T47D (cell line): ENCODE measurements at places on chromosomes 16 and 17.

DNA sequence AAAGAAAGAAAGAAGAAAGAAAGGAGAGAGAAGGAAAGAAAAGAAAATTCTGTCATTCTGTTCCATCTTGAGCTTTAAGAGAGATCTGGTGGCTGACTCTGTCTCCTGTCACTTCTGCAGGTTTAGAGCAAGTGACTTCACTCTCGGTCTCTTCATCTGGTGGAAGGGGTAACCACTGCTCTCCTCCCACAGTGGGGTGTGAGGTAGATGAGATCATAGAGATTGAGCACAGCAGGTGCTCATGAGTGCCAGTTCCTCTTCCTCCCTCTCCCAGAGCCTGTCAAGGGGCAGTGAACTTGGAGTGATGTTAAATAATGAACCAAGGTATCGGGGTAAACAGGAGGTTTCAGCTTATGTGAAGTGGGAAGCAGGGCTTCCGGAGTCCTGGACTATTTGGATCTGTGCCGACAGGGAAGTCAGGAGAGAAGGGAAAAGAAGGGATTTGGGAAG lies 47.7 kb downstream of the BEAN1 start:
- DNase-seq, result no peak

- DNase-seq, result no peak
Measured at GRCh38 chr17:12050646-12051225, 30.1 kb downstream of the MAP2K4 start.

- DNase-seq, result no peak
Measured at GRCh38 chr17:36498560-36499300, 12.2 kb downstream of the ZNHIT3 start.

DNA sequence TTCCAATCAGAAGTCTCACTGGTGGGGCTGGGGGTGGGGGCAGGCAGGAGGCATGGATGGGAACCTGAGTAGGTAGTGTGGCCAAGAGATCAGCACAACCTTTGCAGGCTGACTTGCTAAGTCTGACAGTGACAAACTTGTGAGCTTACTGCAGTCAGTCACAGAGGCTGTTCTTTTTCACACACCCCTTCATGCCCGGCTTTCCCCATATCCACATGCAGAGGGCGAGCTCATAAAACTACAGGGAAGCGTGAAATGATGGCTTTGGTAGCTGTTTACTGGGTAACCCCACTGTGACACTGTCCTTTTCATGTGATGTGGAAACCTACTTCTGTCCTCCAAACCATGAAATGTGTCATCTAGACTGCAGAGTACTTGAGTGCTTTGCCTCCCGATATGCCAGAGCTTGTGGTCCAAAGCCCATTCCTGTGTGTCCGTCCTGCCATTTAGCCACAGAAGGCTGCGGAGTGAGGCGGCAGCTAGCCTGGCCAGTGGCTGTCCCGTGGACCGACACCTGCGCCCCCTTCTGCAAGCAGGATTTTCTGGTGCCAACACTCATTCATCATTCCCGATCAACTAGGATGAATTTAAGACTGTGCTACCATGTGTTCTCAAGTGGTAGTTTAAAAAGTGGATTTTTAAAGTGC lies 9.8 kb downstream of the GEMIN4 start:
- DNase-seq, result no peak

DNA sequence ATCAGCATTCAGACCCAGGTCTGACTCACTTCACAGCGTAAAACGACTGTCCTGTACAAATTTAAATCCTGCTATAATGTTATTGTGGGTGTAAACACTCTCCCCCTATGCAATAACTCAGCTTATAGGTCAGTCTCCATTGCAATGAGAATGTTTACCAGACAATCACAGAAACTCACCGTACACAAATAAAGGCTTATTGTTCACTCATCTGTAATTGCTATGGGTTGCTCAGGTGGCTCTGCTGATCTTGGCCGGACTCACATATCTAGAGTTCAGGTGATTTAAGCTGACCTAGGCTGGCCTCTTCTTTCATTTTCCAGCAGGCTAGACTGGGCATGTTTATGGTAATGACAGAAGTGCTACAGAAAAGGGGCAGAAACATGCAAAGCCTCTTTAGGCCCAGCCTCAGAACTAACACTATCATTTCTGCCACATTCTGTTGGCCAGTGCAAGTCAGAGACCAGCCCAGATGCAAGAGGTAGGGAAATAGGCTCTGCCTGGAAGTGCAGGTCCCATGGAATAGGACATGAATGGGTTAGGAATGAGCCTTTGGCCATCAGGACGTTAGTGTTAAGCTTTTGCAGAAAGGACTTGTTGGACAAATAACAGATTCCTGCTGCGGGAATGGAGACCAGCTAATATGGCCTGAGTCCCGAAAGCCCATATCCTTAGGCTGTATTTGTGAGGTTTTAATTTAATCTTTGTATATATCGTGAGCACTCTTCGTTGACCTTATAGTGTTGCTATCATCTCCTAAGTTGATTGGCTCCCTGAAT lies 44.0 kb downstream of the HLF start:
- DNase-seq, result no peak

DNA sequence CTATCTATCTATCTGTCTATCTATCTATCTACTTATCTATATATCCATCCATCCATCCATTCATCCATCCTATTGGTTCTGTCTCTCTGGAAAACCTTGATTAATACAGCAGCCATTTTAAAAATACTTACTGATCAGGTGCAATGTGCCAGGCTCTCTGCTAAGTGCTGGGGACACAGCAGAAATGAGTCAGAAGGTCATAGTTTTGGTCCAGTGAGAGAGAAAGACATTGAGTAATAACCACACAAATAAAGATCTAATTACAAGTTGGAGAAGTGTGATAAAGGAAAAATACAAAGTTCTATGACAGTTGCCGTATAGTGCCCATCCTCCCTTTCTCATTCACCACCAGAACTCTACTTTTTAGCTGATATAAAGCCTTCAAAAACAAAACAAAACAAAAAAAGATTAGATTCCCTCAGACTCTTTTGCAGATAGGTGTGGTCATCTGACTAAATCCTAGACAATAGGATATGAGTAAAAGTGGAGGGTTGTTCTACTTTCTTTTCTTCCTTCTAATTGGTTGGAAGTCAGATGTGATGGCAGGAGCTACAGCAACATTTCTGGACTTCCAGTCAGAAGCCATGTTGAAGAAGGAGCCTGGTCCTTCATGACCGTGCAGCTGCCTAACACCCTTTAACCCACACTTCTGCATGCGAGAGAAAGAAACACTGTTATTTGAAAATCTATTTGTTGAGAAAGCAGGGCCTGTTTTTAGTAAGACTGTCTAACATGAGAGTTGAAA lies 72.0 kb upstream of the TOX3 start:
- no peak for DNase-seq

- no peak for DNase-seq
Measured at GRCh38 chr16:55340445-55340844, 16.4 kb downstream of the IRX6 start.

GRCh38 chr17:8668176-8668740 lies 37.7 kb upstream of the MYH10 start:
- DNase-seq, result no peak

- DNase-seq, result no peak
Measured at GRCh38 chr16:81446907-81447268, 2.3 kb downstream of the CMIP start.

DNA sequence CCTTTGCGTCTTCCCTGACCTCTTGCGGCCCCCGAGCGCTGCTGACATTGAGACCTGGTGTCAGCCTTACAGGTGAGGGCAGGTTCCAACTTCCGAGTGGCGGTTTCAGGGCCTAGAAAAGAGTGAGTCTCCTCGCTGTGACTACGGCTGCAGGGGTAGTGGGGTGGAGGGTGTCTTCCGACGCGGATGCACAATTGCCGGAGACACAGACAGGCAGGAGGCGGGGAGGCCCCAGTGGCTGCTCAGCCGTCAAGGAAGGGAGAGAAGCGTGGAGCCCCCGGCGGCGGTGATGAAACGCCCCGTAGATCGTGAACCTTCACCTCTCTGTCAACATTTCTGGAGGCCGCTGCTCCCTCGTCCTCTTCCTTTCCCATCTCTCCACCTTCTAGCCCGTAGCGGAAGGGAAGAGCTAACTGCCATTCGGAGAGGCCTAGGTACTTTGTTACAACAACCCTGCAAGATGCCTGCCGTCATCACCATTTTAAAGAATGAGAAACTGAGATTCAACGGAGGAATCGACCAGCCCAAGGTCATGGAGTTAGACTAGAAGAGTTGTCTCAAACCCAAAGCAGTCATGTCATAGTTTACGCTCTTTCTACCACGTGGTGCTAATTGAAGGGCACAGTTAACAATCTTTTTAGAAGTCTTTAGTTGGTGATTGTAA lies 485 bp downstream of the DNAJA3 start:
- no peak for DNase-seq

DNA sequence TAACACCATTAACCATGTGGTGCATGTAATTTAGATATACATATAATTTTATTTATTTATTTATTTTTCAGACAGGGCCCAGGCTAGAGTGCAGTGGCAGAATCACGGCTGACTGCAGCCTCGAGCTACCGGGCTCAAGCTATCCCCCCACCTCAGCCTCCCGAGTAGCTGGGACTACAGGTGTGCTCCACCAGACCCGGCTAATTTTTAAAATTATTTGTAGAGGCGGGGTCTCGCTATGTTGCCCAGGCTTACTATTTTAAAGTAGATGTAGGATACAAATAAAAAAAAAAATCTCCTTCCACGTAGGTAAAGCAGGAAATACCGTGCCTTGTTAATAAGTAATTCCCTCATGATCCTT lies 446 bp upstream of the COQ7 start:
- DNase-seq, result no peak

GRCh38 chr16:51072591-51072990 lies 78.5 kb downstream of the SALL1 start:
- DNase-seq, result no peak

- DNase-seq, result peak; percentile 78
Measured at GRCh38 chr16:22007509-22008214, at the start of gene MOSMO. MOSMO (plus strand) TSS chr16:22008111; CDS start chr16:22008302, 191 bp downstream.

- DNase-seq, result no peak
Measured at GRCh38 chr17:6757747-6758146, 1.9 kb downstream of the XAF1 start.

- no peak for DNase-seq
Measured at GRCh38 chr17:3788200-3788599, 12.8 kb downstream of the ITGAE start.

DNA sequence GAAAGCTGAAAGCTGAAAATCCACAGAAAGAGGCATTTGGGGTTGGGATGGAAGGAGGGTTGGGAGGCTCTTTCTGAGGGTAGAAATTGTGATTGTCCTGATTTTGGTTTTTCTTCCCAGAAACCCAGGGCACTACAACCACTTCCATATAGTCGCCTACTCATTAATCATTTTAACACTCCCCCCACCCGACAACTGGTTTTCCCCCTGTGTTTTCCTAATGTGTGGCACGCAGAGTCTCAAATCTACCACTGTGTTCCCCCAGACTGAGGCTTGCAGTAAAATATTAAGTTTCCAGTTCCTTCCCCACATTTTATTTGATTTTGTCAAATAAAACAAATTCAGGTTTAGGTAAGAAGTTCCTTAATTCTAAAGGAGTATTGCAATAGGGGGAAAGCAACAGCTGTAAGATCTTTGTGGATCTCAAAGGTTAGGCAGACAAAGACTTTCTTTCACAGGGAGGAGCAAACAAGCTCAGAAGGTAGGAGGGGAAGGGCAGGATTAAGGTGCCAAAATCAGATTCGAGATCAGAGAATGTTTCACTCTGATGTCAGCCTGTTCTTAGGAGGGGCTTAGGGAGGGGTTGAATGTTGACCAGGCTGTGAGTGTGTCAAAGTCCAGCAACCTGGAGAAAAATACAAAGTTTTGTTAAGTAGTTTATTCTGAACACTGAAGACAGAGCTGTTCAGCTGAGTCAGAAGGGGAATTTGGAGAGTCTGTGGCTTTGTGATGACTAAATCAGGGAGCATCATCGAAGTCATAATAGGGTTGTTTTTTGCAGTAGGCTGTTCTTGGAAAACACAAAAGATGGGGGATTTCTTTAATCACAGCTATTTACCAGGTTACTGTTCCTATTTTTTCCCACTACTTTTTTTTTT lies 3.6 kb downstream of the ZNF267 start:
- DNase-seq, result no peak

- DNase-seq, result no peak
Measured at GRCh38 chr16:54939510-54940278, 9.0 kb downstream of the IRX5 start.

DNA sequence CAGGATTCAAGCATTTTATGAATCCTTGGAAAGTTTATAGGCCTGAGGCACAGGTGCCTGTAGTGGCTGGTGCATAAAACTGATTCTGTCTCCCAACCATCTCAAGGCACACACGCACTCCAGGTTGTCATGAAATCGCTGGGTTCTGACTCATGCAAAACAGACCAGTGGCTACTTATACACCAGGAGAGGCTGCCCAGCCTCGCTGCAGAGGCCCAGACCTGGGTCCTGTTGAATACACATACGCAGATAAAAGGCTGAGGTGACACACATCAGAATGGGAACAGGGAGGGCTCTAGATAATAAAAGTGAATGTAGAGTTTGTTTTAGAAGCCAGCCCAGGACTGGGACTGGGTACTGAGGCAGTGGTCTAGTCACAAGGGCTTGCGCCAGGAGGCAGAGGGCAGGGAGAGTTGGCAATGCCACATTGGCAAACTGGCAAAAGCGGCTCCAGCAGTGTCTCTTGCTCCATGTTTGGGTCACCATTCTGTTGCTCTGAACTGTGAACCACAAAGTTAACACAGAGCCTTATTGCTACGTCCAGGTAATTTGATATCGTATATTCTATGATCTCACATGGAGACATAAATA lies 13.6 kb downstream of the OR1D5 start:
- no peak for DNase-seq

GRCh38 chr17:34257299-34257985 lies 2.4 kb downstream of the CCL2 start:
- no peak for DNase-seq

DNA sequence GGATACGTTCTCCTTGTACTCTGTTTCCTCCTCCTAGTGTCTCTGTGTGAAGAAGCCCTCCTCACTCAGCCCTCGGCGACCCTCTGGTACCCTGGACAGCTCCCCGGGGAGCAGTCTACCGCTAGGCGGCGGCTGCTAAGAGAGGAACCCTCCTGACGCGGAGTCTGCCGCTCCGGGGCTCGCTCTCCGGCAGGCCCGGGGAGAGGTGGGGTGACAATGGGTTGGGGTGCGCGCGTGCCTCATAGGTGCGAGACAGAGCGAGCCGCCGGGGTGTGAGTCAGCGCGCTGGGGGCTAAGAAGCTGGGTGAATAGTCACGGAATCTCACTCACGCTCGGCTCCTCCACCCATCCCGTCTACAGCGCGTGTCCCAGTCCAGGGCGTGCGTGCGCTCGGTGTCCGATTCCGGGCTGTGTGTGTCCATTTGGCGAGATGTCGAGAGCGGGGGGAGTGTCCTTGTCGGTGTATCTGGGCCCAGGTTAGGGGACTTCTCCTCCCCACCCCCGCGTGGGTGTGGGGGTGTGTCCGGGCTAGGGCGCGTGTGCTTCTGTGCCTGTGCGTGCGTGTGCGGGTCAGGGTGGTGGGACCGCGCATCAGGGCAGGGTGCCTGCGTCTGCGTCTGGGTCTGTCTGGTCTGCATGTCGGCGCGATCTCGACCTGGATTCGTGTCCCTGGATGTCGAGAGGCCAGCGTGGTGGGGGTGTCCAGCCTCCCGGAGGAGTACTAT lies 577 bp upstream of the HS3ST2 start:
- no peak for DNase-seq

GRCh38 chr17:13490906-13491482 lies 110.7 kb downstream of the HS3ST3A1 start:
- DNase-seq, result no peak

- no peak for DNase-seq
Measured at GRCh38 chr17:13157656-13158055, 139.8 kb upstream of the ELAC2 start.

- DNase-seq, result peak; percentile 47
Measured at GRCh38 chr17:17493249-17493985, 2.8 kb downstream of the RASD1 start.

GRCh38 chr16:87806261-87806640 lies 40.5 kb upstream of the KLHDC4 start:
- DNase-seq, result no peak
